ENCODE measurements at places on chromosomes 12 and 14.
A peak's percentile ranks its signal among the peaks of the same experiment; 100 is the strongest.

DNA sequence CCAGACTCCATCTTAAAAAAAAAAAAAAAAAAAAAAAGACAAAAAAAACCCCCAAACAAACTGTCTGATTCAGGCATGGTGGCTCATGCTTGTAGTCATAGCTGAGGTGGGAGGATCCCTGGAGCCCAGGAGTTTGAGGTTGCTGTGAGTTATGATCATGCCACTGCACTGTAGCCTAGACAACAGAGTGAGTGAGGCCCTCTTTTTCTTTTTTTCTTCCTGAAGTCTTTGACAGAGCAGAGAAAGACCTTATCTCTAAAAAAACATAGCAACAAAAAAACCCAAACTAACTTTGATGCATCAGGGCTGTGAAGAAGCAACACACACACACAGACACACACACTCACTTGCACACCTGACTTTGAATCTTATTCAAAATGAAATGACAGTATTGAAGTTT is 7.7 kb upstream of the AMN1 start:
- no peak for DNase-seq

DNA sequence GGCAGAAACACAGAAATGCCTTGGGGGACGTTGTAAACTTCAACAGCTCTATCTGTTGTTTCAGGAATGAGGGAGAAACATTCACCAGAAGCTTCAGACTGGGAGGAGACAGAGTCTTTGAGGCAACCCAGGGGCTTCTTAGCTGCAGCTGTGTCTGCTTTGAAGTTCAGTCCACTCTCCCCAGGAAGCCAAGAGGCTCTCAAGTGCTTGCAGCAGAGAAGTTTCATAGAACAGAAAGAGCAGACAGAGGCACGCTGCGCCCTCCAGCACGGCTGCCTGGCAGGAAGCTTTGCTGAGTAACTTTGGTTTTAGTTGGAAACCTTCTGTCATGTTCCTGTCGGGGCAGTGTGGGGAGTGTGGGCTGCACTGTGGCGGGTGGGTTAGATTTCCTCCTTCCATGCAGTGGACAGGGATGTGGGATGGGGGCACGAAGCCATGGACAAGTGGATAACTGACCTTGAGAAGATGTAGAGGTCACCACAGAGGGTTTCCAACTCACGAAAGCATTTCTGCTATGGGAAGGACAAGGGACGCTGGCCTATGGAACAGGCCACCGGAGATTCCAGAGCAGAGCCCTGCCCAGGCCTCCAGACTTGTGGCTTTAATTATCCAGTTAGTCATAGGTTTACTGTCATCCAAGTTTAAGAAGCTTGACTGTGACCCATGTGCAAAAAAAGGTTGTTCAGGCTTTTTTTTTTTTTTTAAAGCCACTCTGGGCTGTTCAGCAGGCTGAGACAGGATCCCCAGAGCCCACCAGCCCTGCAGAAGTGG is 107.7 kb downstream of the ARF6 start:
- DNase-seq: peak; percentile 74

DNA sequence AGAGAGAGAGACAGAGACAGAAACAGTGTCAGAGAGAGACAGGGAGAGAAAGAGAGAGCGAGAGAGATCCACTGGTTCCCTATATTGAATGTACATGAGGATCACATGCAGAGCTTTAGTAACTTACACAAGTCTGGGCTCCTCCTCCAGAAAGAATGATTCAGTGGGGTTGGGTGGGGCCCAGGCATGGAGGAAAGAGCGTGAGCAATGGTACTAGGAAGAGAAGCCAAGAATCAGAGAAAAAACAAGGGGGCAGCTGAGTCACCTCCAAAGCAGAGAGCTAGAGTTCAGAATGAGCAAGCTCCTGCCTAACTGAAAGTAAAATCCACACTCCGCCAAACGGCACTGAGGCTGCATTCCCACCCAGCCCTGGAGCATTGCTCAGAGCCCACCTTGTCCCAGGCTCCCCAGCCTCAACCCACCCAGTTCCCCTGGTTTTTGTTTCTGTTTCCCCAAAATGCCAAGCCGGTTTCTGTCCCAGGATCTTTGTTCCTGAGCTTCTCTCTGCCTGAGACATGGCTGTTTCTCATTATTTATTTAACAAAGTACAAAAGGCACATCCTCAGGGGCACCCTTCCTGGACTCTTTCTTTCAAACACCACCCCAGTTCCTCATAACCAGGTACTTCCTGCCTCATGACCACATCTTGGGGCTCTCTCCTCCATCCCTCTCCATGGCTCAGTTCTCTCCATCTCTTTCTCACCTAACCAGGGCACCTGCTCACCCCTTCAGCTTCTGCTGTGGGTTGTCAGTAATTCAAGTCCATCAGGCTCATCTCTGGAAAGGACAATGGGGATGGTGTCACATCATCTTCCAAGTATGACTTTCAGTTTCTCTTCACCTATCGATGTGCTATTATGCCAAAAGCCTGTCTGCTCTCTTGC is 670.3 kb upstream of the TBX3 start:
- no peak for DNase-seq

DNA sequence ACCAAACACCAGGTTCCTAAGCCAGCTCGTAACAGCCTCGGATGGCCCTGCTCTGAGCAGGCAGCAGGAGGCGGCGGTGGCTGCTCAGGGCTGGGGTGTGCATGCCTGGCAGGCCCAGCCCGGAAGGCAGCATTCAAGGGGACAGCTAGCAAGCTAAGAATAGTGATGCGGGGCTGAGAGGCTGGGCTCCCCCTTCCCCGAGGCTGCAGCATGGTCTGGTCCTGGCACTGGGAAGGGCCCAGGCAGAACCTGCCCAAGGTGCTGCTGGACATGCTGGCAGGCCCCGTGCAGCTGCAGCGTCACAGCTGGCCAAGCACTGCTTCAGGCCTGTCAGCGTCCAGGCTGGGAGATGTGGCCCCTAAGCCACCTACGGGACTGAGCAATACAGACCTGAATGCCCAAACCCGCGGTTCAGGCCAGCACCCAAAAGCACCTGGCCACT is 26.4 kb upstream of the NUDT14 start:
- no peak for DNase-seq

GRCh38 chr12:9347328-9348127 is 139.3 kb upstream of the PZP start:
- DNase-seq: no peak

GRCh38 chr14:73764406-73765280 is 50.5 kb upstream of the PNMA1 start:
- DNase-seq: no peak

- peak; percentile 57 for DNase-seq
Measured at GRCh38 chr14:75069121-75069810, at the start of gene ZC2HC1C. TSS of gene ZC2HC1C (plus strand) at chr14:75069641. CDS start at chr14:75070574, 933 bp downstream.

DNA sequence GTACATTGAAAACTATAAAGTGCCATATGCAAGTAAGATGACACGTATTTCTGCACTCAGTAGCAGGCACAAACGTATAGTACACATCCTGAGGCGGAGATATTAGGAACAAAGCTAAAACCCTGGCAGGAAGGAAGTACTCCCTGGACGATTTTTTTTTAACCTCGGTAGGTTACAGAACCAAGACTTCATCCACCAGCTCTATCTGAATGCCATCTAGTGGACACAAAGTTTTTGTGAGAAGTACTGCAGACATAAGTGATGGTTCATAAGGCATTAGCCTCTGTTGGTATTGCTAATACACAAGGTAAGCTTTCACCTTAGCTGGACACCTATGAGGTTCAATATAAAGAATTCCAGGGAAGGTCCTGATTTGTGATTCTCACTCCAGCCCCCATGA is 83.0 kb upstream of the CCDC196 start:
- no peak for DNase-seq

DNA sequence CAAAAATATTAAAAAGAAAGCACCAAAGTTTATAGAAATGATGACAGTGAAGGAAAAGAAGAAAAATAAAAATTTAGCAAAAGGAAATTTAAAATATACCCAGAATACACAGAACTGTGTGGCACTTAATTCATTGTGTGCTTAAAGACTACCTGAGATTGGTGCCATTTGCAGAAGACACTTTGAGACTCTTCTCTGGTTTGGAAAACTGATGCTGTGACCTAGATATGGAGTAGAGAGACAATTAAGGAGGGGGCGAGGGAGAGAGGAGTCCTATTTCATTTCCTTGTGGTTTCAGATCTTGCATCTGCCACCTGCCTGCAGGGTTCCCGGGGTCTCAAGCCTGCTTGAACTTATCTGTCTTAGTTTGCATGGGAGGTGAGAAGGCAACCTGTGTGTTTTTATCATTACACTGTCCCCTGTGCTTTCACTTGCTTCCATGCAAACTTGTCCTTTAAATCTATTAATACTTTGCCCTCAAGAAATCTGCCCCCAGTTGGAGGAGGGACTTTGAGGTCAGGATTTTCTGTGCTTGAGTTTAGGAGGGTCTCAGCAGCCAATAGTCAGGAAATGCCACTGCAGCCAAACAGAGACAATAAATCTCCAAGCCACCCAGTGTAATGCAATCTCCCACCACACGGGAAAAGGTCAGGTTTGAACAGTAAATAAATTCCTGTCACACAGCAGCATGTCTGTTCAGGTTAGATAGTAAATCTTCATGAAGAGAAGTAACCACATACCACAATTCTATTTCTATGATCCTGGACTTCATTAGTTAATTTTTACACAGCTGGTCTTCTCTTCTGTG is 119.4 kb downstream of the CAND1 start:
- no peak for DNase-seq

DNA sequence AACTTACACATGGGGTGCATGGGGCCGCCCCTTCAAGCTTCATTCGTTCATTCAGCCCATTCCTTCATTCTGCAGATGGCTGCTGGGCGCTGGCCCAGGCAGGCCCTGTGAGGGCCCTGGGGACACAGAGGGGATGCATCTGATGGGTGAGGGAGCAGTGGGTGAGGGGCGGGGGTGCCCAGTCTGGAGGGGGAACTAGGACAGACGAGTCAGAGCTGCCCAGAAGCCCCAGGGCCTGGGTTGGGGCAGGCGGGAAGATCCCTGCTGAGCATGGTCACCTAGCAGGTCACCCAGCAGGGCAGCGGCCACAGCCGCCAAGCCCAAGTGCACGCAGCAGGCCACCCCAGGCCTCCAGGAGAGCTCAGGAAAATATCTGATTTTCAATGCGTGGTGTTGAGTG is 14.1 kb downstream of the TRMT61A start:
- DNase-seq: no peak

- peak; percentile 17 for DNase-seq
Measured at GRCh38 chr14:102317564-102318248, 1.8 kb upstream of the ZNF839 start.

Measured in activated CD8-positive, alpha-beta memory T cell treated with anti-CD3 and anti-CD28 coated beads for 48 hours (primary cell).